Stimulated activated CD4-positive, alpha-beta T cell treated with anti-CD3 and anti-CD28 coated beads, Interleukin-4, amount 100 ng/mL, for 48 hours (primary cell): ENCODE measurements at places on chromosomes 2 and 18.

GRCh38 chr2:48248251-48248933 lies 281.6 kb upstream of the STON1 start:
- DNase-seq: no peak

DNA sequence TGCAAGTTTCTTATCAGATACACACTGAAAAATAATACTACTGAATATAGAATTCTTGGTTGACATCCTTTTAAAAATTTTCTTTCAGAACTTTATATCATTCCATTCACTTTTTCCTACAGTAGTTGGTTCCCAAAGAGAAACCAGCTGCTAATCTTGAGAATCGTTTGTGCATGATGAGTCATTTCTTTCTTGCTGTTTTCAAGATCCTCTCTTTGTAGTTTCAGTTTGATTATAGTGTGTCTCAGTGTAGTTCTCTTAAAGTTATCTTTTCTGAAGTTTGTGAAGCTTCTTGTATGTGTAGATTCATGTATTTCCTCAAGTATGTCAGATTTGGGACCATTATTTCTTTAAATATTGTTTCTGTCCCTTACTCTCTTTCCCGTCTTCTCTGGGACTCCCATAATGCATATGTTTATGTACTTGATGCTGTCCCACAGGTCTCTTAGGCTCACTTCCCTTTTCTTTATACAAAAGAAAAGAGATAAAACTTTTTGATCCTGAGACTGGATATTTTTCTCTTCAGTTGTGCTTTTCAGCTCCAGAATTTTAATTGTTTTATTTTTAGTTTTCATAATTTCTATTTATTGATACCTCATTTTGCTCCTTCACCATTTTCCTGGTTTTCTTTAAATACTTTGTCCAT lies 801.0 kb downstream of the TDRD15 start:
- no peak for DNase-seq

- no peak for DNase-seq
Observed at GRCh38 chr2:24402242-24403097, 42.1 kb upstream of the ITSN2 start.

- no peak for DNase-seq
Observed at GRCh38 chr2:173652311-173652710, 297.6 kb downstream of the CDCA7 start.

DNA sequence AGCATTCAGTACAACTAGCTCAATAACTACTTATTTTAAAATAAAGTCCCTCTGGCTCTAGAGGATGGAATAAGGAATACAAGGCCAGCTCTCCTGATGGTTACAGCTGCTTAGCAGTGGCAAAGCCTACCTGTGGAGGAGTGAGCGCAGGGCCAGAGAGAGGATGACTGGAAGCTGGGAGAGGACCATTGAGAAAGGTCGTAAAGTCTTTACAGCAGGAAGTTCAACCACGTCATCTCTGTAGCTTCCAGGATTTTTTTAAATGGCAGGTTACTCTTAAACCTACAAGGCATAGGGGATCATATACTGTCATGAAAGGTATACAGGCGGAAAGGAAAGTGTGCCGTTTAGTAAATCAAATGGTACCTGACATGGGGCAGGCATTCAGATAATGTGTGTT lies 26.3 kb downstream of the ANXA4 start:
- DNase-seq: no peak

- peak; percentile 20 for DNase-seq
Observed at GRCh38 chr2:32009516-32010256, 1.1 kb downstream of the MEMO1 start.

DNA sequence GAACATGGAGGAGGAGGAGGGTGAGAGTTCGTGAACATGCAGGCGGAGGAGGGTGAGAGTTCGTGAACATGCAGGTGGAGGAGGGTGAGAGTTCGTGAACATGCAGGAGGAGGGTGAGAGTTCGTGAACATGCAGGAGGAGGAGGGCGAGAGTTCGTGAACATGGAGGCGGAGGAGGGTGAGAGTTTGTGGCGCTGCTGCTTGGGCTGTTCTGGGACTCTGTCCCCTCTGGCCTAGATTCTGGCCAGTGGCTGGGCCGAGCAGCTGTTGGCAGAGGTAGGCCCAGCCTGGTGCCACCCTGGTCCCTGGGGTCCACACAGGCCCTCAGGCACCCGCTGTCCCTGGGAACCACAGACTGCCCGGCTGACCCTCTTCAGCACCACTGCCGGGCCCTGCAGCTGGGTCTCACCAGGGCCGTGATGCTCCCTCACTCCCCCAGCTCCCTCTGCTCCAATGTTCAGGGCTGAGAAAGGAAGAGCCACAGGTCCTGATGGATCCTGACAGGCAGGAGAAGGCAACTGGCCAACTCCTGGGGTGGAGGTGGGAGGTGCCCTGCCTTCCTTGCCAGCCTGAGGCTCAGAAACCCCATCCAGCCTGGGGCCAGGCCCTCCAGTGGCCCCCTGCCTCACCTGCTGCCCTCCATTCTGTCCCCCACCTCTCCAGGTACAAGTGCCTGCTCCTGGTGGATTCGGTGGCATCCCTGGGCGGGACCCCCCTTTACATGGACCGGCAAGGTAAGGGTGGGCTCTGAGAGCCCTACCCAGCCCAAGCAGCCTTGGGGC lies 3.9 kb downstream of the AGXT start:
- no peak for DNase-seq

- DNase-seq: no peak
Observed at GRCh38 chr2:47134386-47135090, 20.6 kb downstream of the STPG4 start.

- no peak for DNase-seq
Observed at GRCh38 chr2:239225871-239226561, 174.8 kb downstream of the HDAC4 start.

GRCh38 chr2:9907402-9907801 lies 44.1 kb upstream of the GRHL1 start:
- DNase-seq: no peak

DNA sequence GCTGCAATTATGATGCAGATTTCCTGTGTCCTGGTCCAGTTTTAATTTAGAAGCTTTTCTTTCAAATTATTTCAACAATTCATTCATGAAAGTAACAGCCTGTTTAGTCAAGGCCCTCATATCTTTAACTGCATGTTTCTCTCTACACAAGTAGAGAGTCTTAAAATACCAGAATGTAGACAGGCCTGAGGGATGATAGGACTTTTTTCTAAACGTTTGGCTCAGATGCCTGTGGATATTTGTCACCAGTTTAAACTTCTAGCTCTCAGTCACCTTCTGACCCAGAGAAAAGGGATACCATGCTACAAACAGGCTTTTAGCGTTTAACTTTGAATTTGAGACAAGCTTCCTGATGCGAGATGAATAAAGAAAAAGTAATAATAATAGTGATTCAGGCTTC lies 15.7 kb downstream of the COL5A2 start:
- DNase-seq: no peak

GRCh38 chr2:166573391-166573790 lies 79.3 kb upstream of the SCN7A start:
- DNase-seq: no peak

DNA sequence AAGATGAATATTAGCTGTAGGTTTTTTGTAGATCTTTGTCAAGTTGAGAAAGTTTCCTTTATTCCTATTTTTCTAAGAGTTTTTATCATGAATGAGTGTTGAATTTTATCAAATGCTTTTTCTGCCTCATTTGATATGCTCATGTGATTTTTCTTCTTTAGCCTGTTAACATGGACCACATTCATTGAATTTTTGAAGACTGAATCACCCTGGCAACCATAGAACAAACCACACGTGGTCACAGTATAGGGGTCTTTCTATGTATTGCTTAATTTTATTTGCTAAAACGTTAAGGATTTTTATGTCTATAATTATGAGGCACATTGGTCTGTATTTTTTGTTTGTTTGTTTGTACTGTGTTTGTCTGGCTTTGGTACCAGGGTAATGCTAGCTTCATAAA lies 201.7 kb upstream of the CWC22 start:
- no peak for DNase-seq

GRCh38 chr2:45532181-45532580 lies 78.9 kb downstream of the SRBD1 start:
- DNase-seq: no peak

GRCh38 chr2:65602603-65603235 lies 170.3 kb upstream of the SPRED2 start:
- no peak for DNase-seq

GRCh38 chr2:221518201-221518934 lies 53.7 kb downstream of the EPHA4 start:
- DNase-seq: no peak

DNA sequence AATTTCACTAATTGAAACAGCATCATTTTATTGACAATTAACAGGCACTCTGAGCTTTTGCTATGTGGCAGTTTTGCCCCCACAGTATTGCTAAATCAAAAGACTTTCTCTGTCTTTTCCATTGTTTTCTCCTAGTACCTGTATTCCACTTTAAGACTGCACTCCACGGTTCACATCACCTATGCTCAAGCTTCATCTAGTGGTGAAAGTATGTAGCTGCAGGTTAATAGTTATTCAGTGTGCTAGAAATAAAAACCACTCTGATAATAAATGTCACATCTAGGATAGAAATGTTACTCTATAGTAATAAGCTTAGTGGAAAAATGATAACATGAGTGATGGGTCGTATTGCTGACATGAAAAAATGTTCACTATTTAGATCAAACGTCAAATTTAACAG lies 24.6 kb downstream of the ARL6IP6 start:
- no peak for DNase-seq

DNA sequence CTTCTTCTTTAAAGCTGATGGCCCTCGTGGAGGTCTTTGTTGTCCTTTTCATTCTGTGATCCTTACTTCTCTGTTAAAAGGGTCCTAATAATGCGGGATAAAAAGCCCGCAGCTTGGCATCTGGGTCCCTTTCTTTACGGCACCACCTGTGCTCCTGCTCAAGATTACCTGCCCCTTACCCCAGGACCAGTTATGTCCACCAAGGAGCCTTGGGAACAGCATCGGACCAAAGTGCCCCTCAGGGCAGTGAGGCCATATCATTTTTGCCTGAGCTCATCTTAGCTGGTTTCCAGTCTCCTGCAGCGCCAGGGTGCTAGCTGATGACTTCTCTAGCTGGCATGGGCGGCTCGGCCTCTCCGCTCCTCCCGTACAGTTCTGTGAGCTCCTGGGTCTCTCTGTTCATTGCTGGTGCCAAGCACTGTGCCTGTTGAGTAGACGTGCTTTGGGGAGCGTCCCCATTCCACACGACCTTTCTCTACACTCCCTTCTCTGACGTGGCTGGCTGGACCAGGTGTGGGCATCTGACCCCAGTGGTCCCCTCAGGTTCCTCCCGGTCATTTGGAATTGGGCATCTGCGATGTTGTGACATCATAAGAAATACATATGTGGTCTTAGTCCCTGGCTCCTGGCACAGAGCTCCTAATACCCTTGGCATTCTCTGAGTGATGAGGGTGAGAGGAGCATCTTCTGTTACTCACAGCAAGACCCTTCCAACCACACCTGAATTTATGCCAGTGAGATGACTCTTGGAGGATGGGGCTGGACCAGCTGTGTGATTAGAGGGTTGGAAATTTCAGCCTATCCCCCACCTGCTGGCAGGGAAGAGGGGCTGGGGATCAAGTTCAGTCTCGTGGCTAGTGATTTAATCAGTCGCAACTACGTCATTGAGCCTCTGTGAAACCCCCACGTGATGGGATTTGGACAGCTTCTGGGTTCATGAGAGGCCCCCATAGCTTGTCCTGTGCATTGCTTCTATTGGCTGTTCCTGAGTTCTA lies 134.2 kb upstream of the HS6ST1 start:
- no peak for DNase-seq

GRCh38 chr2:236943841-236944513 lies 141.7 kb upstream of the COPS8 start:
- no peak for DNase-seq

DNA sequence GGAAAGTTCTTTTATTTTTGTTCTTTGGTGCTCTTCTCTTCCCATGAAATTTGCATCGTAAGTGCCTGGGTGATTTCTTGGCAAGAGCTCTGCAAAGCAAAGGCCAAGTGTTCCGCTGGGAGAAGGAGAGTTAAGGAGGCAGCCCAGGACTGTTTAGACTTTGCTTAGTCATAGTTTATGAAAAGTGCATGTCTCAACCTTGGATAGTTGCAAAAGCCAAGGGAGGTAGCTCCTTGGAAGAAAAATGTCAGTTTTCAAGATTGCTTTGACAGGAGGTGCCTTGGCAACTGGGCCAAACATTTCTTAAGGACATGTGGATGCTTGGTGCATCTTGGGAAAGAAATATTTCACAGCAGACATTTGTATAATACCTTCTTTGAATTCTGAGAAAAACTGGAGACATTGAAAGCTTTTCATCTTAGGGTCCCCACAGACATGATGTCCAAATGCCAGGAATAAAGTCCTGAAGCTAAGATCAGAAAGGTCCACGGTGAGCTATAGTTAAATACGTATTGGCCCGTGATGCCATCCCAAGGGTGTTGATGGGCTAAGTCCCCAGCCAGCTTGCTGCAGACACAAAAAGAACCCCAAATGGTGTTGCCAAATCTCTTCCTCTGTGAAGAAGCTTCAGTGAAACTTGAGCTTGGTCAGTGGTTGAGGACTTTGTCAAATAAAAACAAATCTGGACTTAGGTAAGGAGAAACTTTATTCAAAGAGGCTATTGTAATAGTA lies 96.3 kb upstream of the THUMPD2 start:
- no peak for DNase-seq

GRCh38 chr2:36480636-36481035 lies 117.3 kb downstream of the FEZ2 start:
- DNase-seq: no peak

GRCh38 chr2:85071096-85071495 lies 62.1 kb upstream of the TCF7L1 start:
- no peak for DNase-seq

GRCh38 chr2:120859814-120860578 lies 124.3 kb downstream of the GLI2 start:
- no peak for DNase-seq

- no peak for DNase-seq
Observed at GRCh38 chr18:49067071-49067470, 116.3 kb upstream of the SMAD7 start.

DNA sequence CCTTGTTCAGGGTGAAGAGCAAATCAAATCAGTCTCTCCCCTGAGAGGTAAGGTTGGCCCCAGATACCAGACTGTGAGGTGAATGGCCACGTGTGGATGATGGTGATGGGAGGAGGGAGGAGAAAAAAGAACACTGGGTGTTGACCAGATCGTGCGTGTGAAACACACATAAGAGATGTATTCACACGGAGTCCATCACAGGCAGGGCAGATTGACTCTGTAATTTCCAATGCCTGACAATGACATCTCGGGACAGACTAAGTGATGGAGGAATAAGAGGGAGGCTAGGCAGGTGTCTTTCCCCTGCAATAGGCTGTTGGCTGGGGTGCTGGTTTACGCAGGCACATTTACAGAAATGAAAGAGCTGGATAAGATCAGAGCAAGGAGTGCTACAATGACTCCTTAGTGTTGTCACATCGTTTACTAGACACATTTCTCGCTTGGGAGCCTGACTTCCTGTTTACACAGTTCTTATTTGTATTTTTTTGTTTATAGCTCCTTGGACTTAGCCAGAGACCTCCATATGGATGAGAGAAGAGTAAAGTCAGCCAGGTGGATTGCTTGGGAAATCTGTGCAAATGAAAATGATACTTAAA lies 43.1 kb downstream of the CPO start:
- no peak for DNase-seq

DNA sequence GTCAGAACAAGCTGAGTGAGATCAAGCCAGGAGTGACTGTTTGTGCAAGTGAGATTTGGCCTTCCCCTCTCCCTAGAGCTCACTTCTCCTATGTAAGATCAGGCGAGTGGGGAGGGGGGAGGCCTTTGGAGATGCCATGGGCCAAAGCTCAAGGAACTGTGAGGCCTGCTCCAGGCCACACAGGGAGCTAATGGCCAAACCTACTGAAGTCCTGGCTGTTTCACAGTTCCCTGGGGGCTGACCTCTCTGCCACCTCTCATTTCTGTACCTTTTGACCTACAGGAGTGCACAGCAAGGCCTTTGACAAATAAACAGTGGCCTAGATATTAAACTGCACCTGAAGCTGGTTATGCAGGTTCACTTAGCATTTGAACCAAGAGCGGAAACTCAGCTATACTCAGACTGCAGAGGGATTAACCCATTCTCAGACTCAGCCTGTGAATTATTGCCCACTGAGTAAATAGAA lies 235.0 kb upstream of the NT5C1B start:
- no peak for DNase-seq
